ENCODE measurements at places on chromosomes 13 and 19.

- DNase-seq = no peak
Observed at GRCh38 chr13:90800082-90800746, 547.3 kb upstream of the MIR17HG start.

DNA sequence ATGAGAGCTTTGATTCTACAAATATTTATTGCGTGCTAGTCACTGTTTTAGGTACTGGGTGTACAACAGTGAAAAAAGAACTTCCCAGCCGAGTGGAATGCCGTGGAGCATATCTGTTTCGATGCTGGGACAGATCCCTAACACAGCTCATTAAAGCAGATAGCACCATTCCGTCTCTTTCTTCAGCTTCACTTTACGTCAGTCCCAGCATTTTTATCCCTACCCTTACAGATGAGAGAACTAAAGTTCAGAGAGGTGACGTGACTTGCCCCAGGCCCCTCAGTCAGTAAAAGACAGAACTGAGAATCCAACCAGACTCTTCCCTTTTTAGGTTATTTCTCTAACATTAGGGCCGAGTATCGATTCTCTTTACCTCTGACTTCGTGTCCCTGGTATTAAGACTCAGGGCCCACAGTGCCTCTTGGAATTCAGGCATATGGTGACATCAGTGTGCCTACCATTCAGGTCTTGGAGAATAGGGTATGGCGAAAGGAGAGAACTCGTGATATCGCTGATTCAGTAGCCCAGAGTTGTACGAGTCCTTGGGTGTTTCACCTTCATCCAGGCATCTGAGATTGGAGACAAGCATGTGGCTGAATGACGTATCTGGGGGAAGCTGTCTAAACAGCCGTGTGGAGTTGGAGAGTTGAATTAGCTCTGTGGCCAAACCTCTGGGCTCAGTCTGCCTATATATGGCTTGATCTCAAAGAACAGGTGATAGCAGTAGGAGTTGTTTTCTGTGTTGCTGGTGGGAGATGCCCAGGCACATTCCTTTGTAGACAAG, 27.1 kb downstream of the ACTN4 start:
- no peak for DNase-seq

GRCh38 chr13:36445278-36445677, 13.0 kb downstream of the CCNA1 start:
- no peak for DNase-seq

GRCh38 chr13:59276436-59276835, 887.3 kb downstream of the DIAPH3 start:
- DNase-seq = no peak

GRCh38 chr19:5358173-5358800, 17.7 kb upstream of the PTPRS start:
- DNase-seq = no peak

DNA sequence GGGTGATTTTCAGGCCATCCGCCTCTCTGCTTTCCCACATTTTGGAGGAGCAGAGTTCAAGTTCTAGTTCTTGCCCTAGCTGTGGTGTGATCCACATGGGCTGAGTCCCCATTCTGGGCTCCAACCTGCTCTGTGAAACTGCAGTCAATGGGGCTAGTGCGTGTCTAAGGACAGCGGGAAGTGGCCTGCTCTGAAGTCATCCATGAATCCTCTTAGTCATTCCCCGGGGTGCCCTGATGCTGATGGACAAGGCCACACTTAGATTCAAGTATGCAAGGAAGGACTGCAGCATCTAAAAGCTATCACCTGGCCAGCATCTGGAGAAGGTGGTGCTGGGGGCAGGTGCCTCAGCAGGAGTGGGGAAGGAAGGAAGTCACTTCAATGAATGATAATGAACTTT, 94.6 kb downstream of the TSHZ3 start:
- no peak for DNase-seq

DNA sequence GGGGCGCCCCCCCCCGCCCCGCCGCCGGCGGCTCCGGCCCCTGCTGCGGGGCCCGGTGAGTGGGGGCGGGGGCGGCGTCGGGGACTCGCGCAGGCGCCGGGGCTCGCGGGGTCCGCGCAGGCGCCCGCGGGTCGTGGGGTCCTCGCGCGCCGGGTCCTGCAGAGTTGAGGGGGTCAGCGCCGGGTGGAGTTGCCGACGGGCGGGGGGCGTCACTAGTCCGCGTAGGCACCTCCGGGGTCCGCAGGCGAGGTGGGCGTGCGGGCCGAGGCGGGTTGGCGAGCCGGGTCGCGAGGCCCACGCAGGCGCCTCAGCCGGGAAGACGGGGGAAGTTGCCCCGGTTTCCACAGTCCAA, 365 bp downstream of the PPP6R1 start:
- no peak for DNase-seq

All from activated CD8-positive, alpha-beta memory T cell treated with anti-CD3 and anti-CD28 coated beads for 4 hours (primary cell).